ENCODE measurements at places on chromosomes 6 and 20.

DNA sequence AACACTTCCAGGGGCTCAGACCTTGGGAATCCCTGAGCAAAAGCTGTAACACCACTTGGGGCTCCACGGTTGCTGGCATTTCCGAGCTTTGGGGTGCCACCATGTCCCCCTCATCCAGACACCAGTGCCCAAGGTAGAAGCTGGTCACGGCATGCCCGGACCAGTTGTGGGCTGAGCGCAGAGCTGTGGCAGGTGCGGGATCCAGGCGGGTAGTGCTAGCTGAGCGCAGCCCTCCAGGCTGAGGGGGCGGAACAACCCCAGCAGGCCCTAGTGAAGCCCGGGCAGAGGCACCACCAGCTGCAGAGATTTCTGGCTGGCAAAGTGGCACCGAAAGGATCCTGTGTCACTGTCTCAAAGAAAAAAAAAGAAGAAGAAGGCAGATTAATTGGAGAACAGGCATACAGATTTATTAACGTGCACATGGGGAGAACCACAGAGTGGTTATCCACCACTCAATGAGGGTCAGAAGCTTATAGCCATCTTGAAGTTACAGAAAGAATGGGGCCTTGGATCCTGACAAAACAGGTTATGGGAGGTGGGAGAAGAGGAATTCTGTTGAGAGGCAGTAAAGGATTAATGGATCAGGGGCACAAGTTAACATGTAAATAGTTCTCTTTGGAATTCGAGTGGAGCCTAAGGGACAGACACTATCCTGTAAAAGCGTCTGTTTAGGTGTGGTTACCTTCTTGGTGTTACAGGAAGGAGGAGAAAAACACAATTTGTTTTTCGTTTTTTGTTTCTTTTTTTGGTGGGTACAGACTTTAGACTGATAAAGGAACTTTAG is 107.5 kb downstream of the CD24 start:
- no peak for DNase-seq

DNA sequence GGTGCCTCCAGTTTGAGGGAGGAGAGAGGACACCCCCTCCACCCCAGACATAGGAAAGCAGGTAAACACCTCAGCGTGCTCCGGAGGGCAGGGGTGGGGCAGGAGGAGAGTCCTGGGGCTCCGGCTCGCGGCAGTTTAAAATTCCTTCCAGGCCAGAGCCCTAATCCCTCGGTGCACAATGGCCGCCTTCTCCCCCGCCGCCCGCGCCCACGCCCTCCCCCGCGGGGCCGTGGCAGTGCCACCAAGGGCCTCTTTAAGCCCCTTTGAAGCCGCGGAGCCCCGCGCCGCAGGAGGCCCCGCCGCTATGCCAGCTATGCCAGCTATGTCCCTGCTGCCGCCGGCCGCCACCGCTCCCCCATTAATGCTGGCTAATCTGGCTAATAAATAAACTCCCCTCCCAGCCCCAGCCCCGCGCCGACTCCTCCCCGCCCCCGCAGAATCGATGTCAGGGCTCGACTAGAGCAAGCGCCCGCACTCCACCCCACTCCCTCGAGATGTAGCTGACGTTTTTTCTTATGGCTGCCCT is 125.1 kb downstream of the MRPL14 start:
- no peak for DNase-seq

- DNase-seq: no peak
Observed at GRCh38 chr6:32627249-32627648, 10.0 kb upstream of the HLA-DQA1 start.

DNA sequence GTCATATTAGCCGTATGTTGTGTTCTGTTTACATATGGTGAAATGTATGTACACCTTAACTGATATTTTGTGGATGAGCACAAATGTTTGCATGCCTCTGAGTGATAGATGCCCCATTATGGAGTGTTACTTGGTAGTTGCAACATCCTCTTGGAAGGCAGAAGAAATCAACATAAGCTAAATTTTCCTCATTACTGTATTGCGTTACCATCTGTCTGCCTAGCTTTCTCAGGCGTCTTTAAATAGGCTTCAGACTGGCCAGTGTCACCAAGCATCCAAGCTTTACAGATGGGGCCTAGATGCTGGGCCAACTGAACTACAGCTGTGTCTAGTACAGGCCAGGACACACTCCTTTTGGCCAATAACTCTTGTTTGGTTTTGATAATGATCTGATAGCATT is 250.6 kb downstream of the SAMD5 start:
- no peak for DNase-seq

DNA sequence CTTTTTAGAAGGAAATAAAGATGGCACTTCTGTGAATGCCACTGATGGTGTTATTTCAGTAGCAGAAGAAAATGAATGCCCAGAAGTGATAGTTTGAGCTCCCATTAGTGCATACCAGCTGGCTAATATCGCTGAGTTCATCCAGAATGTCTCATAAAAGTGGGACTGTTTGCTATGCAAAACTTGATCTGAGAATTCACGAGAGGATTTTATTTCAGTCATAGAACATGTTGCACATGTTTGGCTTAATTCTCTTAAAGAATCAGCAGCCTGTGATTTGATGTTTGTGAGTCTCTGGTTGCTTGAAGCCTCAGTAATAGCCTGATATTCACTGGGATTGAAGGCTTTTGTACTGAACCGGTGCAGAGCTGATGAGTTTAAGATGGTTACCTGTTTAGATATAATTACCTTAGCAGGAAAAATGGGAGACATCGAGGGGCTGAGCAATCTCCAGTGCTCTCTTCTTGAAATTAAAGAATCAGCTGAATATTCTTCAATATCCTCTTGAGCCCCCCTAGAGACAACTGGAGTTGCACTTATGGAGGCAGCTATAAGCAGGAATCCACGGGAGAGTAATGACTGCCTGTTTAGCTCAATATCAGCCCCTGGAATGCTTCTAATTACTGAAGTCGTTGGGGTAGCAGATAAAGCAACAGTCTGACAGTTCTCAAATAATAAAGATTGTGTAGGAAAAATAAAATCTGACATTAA is 955.5 kb downstream of the PHF3 start:
- DNase-seq: no peak

DNA sequence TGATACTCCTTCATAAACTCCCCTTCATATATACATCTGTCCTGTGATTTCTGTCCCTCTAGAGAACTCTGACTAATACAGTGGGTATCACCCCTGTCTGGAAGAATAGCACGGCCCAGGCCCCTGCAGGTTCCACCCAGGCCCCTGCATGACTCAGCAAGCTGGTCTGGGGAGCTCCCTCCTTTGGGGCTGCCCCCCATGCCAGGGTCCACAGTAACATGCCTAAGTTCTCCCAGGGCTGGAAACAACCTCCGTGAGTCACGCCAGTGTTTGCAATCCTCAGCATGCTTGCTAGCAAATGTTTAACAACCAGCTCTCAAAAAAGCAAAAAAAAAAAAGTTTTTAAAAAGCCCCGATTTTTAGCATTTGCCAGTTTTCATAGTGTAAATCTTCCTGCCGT is 134.3 kb upstream of the CDH4 start:
- no peak for DNase-seq

DNA sequence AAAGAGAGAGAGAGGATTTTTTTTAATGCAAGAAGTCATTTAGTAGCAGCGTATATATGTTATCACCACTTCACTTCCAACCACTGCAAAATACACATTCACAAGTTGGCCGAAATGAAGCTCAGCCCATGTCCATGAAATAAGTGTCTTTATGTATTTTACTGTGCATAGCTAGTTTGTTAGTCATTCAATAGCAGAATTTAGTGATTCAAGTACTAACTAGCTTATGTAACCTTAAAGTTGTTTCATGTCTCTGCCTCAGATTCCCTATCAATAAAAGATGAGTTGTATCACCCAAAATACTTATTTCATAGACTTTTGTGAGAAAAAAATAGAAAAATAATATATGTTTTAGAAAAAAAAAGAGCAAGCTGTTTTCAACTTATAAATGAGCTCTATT is 153.7 kb upstream of the PRDM1 start:
- DNase-seq: no peak

- no peak for DNase-seq
Observed at GRCh38 chr6:36805096-36805797, 34.0 kb downstream of the CPNE5 start.

DNA sequence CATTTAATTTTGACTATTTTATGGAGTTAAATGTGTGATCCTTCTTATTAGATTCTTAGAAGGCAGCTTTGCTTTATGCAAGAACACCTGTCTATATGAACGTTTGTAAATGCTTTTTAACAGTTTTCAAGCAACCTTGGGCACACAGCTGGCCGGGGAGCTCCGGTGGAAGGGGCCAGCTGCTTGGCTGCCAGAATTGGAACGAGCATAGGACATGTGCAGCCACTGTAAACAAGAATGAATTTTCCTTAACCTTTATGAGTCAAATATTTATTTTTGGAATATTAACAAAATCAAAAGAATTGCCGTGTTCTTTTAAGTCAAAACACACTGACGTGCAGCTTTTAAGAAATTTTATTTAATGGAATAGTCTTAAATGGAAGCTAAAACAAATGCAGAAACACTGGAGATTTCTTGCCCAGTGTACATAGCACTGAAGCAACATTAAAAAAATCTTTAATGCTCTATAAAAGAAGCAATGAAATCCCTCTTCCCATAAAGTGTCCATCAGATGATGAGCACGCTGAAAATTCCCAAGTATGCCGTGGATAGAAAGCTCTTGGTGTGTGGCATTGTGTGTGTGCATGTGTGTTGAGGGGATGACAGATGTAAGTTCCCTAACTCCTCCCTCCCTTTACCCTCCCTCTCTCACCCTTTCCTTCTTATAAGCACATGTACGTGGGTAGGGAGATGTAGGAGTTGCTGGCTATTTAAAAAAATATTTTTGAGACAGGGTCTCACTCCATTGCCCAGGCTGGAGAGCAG is 208.9 kb upstream of the EXOC2 start:
- DNase-seq: no peak

GRCh38 chr6:13863699-13864155 is 49.4 kb upstream of the MCUR1 start:
- no peak for DNase-seq

Data from esophagus squamous epithelium (tissue), 5 donors.